Stomach (tissue), 19 donors: ENCODE measurements at places on chromosomes 5 and 9. TPM values are rescaled to one million over a fixed set of nuclear protein-coding genes. Genes with fewer than 3 reads are reported as not detected.

Gene ALDH1A1
- total RNA-seq, result 187 TPM

DNA sequence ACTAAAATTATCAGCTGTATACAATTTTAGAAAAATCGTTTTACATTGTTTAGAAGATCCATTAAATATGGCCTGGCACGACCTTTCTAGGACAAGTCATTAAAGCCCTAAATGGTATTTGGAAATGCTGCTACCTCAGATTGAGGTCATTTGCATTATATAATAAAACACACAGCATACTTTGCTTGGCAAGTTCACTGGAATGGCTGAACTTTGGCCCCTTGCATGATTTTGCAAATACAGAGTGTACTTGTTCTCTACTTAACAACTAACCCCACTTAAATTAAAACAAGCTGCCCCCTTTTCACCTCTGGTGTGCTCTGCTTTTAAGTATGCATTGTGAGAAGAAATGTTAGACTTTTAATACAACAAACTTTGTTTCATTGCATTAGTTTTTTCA lies 860.1 kb downstream of the PTPRD start:
- H3K36me3 ChIP-seq, result no peaks in the 10 kb centered on the region
- peaks cover 11% of the 10 kb centered on the region for H3K4me1 ChIP-seq
- no peak overlapping the region for H3K4me3 ChIP-seq
- no peaks in the 10 kb centered on the region for H3K27me3 ChIP-seq
- DNase-seq, result no peak

DNA sequence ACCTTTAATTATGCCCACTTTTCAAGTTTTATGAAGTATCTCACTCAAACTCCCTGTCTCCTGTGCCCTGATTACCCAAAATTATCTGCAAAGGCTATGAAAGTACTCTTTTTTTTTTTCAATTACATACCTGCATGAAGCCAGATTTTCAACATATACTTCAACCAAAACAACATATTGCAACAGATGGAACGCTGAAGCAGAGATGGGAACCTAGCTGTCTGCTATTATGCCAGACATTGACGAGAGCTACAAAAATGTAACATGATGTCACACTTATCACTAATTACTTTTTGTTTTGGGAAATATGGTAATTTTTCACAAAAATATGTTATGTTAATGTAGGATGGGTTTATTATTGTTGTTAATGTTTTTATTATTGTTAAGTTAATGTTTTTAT lies 86.5 kb upstream of the SLC1A3 start:
- DNase-seq, result no peak
- no peaks in the 10 kb centered on the region for H3K4me1 ChIP-seq
- H3K27ac ChIP-seq, result no peak overlapping the region

DNA sequence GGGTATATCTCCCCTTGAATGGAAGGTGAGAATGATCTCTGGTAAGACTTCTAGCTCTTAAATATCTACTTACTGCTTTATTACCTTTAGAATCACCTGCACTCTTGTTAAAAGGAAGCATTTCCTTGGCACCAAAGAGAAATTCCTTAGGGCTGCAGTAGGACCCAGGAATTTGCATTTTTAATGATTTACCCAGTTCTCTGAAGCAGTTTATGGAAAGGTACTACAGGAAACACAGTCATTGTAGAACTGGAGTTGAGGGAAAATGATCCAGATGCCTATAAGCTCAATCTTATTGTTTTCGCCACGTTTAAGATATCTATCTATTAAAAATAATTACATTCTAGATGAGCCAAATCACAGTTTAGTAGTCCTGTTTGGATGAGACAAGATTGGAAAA lies 9.5 kb upstream of the C9 start:
- peaks cover 63% of the 10 kb centered on the region for H3K36me3 ChIP-seq
- no peaks in the 10 kb centered on the region for H3K27me3 ChIP-seq
- H3K4me1 ChIP-seq, result peaks cover 13% of the 10 kb centered on the region

Gene FBP1
- total RNA-seq, result 34.4 TPM

DNA sequence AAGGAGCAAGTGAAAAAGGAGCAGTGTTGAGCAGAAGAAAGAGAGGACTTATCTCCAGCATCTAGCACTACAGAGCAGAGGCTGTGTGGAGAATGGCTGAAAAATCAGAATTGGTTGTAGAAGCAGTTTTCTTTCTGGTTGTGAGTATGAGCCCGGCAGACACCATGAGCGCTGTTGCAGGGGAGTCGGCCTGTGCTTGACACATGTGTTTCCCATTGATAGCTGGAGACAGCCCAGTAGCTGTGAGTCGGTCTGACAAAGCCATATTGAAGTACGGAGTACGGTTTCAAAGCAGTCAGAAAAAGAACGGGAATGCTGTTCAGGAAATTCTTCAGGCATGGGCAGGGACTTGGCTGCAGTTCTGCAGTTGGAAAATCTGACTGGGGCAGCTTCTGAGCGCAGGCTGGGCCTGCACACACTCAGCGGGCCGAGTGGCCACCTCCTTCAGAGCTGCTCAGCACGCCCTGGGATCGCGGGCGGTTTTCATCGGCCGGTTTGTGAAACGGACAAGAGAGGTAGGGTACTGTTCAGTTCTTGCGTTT lies at the start of gene SGCD:
SGCD (plus strand) TSS at position 447 of the 542 bp plus-strand sequence.
- peak within 1 kb of the TSS; percentile 72 for H3K27ac ChIP-seq
- H3K4me1 ChIP-seq, result peaks cover 6% of the 10 kb centered on the region
- peak within 1 kb of the TSS; percentile 44 for H3K4me3 ChIP-seq
- H3K36me3 ChIP-seq, result no peaks in the 10 kb centered on the region

Gene INSL4
- not detected for total RNA-seq
